ENCODE measurements at places on chromosomes 5 and 9. TPM values are rescaled to one million over a fixed set of nuclear protein-coding genes. Genes with fewer than 3 reads are reported as not detected.

KIAA1191 gene
- total RNA-seq: 76.0 TPM

GRCh38 chr9:128683340-128684064 lies 5.5 kb upstream of the SET start:
- peak; percentile 80 for DNase-seq

DNA sequence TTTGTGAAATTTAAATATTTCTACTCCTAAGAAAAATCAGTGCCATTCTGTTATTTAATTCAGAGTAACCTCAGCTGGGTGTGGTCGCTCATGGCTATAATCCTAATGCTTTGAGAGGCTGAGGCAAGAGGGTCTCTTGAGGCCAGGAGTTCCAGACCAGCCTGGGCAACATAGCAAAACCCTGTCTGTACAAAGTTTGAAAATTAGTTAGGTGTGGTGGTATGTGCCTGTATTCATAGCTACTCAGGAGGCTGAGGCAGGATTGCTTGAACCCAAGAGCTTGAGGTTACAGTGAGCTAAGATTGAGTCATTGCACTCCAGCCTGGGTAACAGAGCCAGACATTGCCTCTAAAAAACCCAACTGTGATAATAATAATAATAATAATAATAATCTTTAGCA lies 44.8 kb upstream of the CNTLN start:
- DNase-seq: no peak

- DNase-seq: no peak
Measured at GRCh38 chr5:9278921-9279603, 266.8 kb downstream of the SEMA5A start.

DNA sequence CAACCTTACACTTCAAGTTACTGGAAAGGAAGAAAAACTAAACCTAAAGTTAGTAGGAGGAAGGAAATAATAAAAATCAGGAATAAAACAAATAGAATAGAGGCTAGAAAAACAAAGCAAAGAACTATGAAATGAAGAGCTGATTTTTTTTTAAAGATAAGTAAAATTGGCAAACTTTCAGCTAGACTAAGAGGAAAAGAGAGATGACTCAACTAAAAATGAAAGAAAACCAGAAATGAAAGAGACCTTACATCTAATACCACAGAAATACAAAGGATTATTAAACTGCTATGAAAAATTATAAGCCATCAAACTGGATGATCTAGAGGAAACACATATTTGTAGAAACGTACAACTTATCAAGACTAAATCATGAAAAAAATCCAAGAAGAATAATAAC lies 60.0 kb downstream of the PRRC1 start:
- no peak for DNase-seq

DNA sequence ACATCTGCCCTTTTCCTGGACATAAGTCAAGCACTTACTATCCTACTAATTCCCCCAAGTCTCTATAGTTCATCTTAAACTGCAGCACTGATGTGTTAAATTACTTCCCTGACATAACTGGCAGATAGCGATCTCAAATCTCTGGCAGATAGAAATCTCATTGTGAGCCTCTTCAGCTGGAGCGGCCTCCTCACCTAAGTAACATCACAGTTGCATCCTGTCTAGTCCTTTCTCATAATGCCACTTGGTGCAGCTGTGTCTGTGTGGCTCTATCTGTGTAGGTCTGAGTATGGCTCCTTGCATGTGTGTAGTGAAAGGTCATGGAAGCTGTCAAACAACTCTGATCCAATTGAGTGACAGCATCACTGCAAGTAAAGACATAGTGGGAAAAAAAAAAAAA lies 53.6 kb upstream of the FST start:
- no peak for DNase-seq

GRCh38 chr9:110069326-110070248 lies 138.4 kb downstream of the C9orf152 start:
- no peak for DNase-seq

DNA sequence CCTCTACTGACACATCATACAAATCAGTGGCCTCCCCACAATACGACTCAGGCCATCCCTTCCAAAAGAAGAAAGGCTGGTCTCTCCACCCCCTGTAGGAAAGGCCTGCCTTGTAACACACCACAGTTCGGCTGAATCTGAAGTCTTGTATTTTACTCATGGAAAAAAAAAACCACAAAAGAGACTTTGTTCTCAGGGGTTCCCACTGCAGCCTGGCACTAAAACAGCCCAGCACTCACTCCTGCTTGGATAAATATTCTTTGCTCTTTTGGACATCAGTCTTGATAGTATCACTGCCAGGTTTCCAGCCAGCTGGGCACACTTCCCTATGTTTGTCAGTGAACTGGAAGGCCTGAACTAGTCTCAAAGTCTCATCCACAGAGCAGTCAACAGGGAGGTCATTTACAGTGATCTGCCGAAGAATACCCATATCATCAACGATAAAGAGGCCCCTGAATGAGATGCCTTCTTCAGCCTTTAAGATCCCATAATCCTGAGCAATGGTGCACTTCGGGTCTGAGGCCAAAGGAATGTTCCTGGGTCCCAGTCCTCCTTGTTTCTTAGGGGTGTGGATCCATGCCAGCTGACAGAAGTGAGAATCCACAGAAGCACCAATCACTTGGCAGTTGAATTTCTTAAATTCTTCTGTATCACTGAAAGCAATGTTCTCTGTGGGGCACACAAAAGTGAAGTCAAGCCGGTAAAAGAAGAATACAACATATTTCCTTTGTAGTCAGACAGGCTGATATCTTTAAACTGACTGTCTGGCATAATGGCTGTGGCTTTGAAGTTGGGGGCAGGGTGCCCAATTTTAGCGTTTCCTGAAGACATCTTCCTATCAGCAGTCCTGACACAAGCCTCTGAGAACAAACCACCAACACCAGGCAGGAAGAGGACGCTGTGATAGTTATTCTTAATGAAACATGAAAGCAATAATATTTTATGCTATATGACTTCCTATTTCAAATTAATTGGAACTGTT lies 198.1 kb downstream of the LURAP1L start:
- DNase-seq: no peak

DNA sequence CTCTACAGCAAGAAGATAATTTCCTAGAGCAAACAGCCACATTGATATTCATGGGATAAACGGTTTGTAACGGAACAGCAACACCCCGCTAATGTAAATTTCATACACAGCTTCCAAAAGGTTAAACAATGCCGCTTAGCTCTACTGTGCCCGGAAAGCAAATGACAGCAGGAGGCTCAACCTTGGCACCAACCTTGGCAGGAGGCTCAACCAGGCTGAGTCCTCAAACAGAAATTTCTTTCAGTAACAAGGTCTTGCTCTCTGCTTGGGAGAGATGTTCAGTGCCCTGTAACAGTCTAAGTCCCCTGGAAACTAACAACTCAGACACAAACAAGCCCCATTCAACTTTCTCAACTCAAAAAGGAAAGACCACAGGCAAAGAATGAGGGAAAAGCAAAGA lies 11.1 kb upstream of the PPP1R2B start:
- no peak for DNase-seq

GRCh38 chr5:154590093-154590724 lies 112.2 kb upstream of the HAND1 start:
- DNase-seq: no peak

DNA sequence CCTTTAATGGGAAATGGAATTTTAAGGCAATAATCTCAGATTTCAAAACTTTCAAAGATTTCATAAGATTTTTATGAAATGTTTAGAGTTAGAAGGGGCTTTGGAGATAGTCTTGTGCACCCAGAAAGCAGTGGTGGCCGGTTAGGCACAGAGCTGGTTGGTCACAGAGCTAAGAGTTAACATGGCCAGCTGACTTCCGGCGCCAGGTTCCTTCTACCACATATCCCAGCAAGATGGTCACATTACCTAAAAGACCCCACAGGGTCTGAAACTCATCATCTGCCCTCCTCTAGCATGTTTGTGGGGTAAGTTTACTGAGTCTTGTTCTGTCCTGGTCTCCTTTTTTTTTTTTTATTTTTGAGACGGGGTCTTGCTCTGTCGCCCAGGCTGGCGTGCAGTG lies 19.3 kb downstream of the QRFP start:
- DNase-seq: peak; percentile 9

- no peak for DNase-seq
Measured at GRCh38 chr9:131629226-131629500, 83.8 kb downstream of the PRRT1B start.

GRCh38 chr5:120124961-120125360 lies 339.1 kb upstream of the PRR16 start:
- DNase-seq: no peak

DNA sequence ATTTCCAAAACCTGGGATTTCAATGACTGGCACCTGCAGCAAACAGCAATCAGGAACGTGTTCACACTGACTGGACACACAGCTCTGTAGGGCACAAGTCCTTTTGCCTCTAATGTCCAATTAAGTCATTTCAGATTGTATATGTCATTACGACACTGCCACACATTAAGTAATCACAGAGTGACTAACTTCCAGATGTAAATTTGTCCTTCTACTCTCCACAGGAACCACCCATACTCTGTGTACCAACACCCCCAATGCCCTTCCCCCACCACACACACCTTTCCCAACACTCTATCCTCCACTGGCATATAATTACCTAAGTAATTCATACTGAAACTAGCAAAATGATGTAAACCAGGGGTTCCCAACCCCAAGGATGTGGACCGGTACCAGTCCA lies 30.5 kb downstream of the LARS1 start:
- no peak for DNase-seq
